Nephron progenitor cell (in vitro differentiated cells): ENCODE measurements at places on chromosomes 12 and 14.

GRCh38 chr12:9721394-9722092 is 11.4 kb downstream of the CLECL1 start:
- no peak for DNase-seq

DNA sequence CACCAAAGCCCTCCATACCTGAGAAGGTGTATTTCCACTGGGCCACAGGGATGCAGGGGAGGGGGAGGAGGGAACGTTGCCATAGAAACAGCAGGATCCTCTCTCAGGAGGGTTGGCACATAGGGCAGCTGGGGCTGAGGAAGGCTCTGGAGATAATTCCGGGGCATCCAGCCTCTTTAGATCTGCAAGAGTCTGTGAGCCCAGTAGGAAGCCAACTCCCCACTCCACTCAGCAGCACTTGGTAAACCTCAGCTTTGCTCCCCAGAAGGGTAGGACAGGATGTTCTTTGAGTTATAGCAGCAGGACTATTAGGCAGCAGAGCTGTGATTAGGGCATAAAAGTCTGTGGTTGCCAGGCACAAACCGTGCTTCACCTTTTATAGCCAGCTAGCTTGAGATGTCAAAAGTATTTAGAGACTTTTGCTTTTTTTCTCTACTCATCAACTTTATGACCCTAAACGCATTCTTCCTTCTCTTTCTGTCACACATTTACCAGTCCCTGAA is 7.8 kb upstream of the PLEKHG3 start:
- DNase-seq, result no peak

GRCh38 chr14:62745496-62745895 is 299.8 kb downstream of the KCNH5 start:
- no peak for DNase-seq

DNA sequence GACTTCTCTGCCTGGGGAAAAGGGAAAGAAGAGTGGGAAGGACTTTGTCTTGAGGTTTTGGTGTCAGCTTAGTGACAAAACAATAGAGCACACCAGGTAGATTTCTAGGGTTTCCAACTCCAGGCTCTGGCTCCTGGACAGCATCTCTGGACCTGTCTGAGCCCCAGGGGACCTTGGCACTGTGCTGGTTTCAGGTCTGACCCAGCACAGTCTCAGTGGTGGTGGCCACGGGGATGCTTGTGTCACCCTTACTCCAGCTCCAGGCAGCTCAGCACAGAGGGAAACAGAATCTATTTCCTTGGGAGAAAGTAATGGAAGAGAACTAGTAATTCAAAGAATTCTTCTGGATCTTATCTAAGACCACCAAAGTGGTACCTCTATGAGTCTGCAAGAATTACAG is 11.1 kb upstream of the CKAP4 start:
- no peak for DNase-seq

DNA sequence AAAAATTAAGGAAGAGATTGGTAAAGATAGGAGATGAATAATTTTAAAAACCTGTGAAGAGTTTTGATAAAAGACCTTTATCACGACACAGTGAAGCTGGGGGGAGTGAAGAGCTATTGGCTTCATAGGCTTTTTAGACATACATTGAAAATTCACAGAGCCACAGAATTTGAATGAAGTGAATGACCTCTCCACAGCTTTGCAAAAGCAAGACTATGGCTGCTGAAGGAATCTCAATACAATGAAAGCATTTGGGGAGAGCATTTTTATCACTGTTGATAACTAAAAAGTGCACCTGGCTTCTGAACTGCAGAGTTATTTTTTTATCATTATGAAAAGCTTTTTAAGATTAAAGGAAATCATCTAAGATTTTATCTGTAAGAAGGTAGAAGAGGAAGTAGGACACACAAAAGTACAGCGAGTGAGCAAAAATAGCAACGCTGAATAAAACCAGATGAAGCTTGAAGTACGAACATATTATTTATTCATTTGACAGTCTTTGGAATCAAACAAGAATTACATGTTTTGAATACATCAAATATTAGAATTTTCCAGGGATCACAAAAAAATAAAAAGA is 317.5 kb downstream of the KCNC2 start:
- no peak for DNase-seq

- DNase-seq, result no peak
Measured at GRCh38 chr14:87492561-87492960, 500.4 kb downstream of the GALC start.

GRCh38 chr14:95331708-95332408 is 12.2 kb upstream of the CLMN start:
- DNase-seq, result no peak

DNA sequence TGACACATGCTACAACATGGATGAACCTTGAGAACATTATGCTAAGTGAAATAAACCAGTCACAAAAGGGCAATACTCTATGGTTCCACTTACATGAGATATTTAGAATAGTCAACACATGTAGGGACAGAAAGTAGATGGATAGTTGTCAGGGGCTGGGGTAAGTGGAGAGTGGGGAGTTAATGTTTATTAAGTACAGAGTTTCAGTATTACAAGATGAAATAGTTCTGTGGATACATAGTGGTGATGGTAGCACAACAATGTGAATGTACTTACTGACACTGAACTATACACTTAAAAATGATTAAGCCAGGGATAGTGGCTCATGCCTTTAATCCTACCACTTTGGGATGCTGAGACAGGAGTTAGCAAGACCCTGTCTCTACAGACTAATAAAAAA is 8.7 kb downstream of the NUP107 start:
- no peak for DNase-seq

- DNase-seq, result no peak
Measured at GRCh38 chr14:32367516-32367915, 38.4 kb downstream of the AKAP6 start.
